ENCODE measurements at places on chromosomes 6 and 20. TPM values are rescaled to one million over a fixed set of nuclear protein-coding genes. Genes with fewer than 3 reads are reported as not detected.

- DNase-seq: no peak
Observed at GRCh38 chr6:2191390-2191740, 54.0 kb downstream of the GMDS start.

GRCh38 chr6:12538881-12539357, 177.6 kb upstream of the PHACTR1 start:
- peak; percentile 58 for DNase-seq

GRCh38 chr6:44603044-44603686, 215.7 kb downstream of the CDC5L start:
- no peak for DNase-seq

- no peak for DNase-seq
Observed at GRCh38 chr20:64039293-64040160, 3.5 kb downstream of the C20orf204 start.

GRCh38 chr20:25496968-25497401, 88.3 kb downstream of the NINL start:
- peak; percentile 23 for DNase-seq

DNA sequence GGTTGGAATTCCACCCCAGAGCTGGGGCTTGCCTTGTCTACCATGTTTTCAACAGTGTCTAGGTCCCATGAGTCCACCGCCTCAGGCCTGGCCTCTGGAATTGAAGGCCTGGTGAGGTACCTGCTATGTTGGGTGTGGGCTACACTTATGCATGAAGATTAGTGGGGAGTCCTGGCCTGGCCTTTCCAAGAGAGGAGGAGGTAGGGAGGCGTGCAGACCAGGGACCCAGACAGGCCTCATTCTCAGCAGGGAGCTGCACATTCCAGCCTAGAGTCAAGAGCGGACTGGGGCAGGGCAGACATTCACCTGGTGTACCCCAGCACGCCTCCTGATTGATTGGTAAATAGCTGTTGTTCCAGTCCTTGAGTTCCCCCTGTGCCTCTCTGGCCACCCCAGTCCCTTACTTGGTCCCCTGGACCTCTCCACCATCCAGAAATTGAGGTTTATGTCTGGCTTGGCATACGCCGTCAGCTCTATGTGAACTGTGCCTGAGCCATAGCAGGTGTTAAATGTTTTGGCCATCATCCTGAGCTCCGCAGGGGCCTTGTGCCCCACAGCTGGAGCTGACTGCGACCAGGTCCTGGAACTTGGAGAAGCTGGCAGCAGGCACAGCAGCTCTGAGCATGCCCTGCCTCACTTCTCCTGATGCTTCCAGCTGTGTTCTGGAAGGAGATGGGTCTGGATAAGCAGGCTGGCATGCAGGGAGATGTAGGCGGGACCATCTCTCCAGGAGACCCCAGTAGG, 8.2 kb upstream of the VEGFA start:
- no peak for DNase-seq

- DNase-seq: no peak
Observed at GRCh38 chr20:32336918-32337347, 21.2 kb upstream of the ASXL1 start.

- no peak for DNase-seq
Observed at GRCh38 chr6:135334169-135334568, 153.1 kb downstream of the MYB start.

GRCh38 chr6:43865932-43866645, 96.1 kb downstream of the VEGFA start:
- no peak for DNase-seq

GRCh38 chr6:105499931-105500330, 97.0 kb upstream of the PREP start:
- no peak for DNase-seq

GRCh38 chr6:74646461-74646860, 559.4 kb downstream of the COL12A1 start:
- DNase-seq: no peak

DNA sequence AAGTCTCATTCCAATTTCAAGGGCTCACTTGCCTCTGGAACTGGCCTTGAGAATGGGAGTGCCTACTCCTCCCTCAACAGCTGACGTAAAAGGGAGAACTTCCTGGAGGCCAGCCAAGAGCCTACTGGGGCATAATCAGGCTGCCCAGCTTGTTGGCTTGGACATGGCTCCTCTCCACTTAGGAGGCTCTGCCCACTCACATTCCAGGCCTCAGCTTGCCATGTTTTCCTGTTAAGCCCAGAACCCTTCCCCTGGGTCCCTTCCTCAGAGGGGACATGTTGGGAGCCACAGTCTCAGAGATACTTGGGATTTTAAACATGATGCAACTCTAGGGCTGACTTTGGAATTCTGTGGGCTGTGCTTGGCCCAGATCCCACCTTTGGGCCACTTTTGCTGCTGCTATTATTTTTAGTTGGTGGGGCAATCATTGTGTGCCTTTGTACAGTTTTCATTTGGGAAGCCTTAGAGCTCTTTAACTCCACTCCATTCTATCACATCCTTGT, 31.5 kb upstream of the ADTRP start:
- DNase-seq: peak; percentile 69

DNA sequence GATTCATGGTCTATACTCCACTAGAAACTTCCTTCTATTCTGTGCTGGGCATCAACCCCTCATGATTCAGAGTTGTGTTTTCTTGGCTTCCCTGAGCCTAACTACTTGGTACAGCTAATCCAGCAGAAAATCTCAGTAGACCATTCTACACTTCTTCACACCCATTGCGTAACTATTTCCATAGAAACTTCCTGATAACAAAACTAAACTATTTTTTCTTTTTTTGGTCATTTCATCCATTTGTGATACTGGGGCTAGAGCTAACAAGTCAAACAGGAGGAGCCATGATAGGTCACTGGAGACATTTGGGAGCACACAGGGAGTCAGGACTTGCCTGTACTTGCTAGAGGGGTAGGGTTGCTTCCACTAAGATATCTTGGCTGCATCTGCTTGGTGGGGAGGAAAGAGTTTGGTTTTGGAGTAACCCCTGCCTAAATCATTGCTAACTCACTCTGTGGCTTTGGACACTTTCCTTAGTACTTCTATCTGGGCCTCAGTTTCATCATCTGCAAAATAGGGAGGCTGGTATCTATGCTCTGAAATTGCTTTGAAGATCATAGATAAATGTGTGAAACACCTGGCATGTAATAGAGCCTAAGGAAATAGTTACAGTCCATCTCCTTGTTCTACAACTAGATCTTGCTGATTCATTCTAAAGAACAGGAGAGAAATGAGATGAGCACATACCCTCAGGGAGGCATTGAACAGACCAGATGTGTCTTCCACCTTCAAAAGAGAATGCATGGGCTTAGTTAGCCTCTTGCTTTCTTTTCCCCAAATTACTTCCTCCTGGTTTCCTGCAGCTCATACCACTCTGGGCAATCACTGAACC, 127.9 kb upstream of the ADGRF1 start:
- no peak for DNase-seq

Gene PACRG
- total RNA-seq: not detected

Gene TCP11
- not detected for total RNA-seq

Gene TRIM10
- total RNA-seq: 2.7 TPM

Gene ENPP1
- 7.7 TPM for total RNA-seq

Gene PSORS1C1
- total RNA-seq: 11.0 TPM

Gene ADRM1
- 227 TPM for total RNA-seq

Gene PNPLA1
- 0.19 TPM for total RNA-seq

Gene SRSF3
- 347 TPM for total RNA-seq

Gene SLC17A2
- not detected for total RNA-seq

Gene TCF15
- total RNA-seq: not detected

Data from Calu3 (cell line).